ENCODE measurements at places on chromosomes 7 and 10. TPM values are rescaled to one million over a fixed set of nuclear protein-coding genes. Genes with fewer than 3 reads are reported as not detected.

DNA sequence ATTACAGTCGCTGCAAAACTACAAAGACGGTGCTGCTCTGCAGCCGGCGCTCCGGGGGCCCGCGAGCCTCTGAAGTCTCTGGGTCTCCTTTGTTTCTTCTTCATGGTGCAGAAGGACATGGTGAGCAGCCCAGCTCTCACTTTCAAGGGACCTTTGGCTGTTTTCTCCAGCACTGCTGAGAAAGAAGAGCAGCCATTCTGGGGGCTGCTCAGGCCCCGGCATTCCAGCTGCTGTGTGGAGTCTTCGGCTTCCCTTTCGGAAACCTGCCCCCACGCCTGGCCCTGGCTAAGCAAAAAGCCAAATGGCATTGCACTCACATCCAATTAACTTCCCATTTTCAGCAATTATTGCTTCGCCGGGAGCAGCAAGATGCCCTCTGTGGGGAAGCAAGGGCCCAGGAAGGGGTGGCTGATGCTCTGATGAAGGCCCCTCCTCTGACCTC is 555.7 kb downstream of the PTPRN2 start:
- no peak for DNase-seq

GRCh38 chr7:36638140-36638539 is 86.2 kb downstream of the AOAH start:
- DNase-seq = no peak

GRCh38 chr10:96229568-96230030 is 41.8 kb downstream of the BLNK start:
- DNase-seq = peak; percentile 76

- DNase-seq = peak; percentile 37
Observed at GRCh38 chr10:4069491-4069890, 284.5 kb upstream of the KLF6 start.

Gene CHN2
- total RNA-seq = 0.63 TPM

Gene MOGAT3
- not detected for total RNA-seq

GRCh38 chr10:34661580-34661979 is 153.5 kb downstream of the PARD3 start:
- DNase-seq = no peak

DNA sequence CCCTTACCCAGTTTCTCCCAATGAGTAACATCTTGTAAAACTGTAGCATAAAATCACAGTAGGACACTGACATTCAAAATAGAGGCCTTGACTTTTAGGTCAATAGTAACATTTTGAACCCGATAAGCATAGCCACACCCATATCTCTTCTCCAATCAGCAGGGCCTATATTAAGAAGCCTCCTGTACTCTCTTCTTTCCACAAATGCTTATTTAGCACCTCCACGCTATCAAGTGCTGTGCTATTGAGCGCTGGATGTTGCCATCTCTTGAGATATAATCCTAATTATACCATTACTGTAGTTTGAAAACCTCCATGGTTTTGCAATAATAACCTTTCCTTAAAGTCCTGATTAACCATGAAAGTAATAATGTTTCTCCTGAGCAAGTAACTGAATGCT is 40.1 kb upstream of the CBLL1 start:
- DNase-seq = no peak

DNA sequence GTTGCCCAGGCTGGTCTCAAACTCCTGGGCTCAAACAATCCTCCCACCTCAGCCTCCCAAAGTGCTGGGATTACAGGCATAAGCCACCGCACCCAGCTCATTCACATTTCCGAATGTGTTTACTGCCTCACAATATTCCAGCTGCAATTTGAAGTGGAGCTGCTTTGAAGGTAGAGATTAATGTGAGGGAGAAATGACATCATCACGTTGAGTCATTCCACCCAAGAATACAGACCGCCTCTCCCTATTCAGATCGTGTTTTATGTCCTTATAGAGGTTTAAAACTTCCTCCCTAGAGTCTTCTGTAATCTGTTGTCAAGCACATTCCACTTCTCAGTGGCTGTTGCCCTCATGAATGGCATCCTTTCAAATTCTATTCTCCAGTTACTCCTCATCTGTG is 100.4 kb upstream of the PDGFA start:
- no peak for DNase-seq

DNA sequence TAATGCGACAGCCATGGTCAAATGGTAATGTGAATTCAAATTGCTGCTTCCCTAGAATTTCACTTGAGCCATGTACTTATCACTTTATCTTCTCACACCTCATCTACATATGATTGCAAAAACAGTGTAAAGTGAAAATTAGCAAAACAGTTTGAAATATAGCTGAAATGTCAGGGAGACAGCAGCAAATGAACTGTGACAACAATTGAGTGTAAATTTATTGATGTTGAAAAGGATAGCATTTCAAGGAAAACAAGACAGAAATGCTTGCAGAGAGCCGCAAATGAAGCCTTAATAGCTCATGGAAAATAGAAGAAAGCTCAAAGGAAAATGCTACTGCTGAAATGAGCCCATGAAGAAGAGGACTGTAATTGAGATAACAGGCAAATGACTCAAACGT is 516.2 kb upstream of the POT1 start:
- no peak for DNase-seq

DNA sequence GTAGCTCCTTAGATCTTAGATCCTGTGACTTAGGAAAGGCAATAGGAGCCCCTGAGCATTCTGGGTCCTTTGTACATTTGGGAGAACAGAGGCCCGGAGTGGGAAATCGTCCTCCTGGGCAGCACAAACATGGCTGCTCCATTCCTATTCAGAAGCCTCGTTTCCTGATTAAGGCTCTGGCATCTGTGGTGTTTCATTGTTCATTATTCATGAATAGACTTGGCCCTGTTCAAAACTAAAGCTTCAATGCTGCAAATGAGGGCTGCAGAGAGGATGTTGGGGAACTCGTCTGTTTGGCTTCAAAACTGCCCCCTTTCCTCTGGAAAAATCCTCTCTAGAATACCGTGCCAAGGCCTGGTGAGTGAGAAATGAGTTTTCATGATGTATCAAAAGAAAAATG is 3.4 kb upstream of the HTRA1 start:
- DNase-seq = peak; percentile 34

Gene RNF32
- 0.26 TPM for total RNA-seq

- DNase-seq = no peak
Observed at GRCh38 chr7:70259502-70259901, 661.2 kb downstream of the AUTS2 start.

DNA sequence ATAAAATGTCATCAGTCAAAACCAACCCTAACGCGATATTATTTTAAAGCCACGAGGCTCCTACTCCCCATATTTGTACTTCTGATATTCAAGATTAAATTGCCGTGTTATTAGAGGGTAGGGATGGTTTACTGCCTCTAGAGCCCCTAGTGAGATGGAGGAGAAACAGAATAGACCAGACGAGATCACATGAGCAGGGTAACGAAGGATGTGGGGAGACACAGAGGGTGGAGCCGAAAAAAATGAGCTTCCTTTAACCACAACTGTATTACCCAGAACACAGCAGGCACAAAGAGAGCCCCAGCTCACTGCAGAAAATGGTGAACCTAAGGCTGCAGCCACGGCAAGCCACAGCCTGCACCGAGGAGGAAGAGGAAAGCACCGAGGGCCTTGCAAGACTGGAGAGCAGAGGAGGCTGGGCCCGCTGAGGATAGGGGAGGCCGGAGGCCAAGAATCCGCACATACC is 14.3 kb downstream of the ZC3HAV1 start:
- no peak for DNase-seq

GRCh38 chr7:32561613-32562012 is 66.3 kb downstream of the AVL9 start:
- no peak for DNase-seq

DNA sequence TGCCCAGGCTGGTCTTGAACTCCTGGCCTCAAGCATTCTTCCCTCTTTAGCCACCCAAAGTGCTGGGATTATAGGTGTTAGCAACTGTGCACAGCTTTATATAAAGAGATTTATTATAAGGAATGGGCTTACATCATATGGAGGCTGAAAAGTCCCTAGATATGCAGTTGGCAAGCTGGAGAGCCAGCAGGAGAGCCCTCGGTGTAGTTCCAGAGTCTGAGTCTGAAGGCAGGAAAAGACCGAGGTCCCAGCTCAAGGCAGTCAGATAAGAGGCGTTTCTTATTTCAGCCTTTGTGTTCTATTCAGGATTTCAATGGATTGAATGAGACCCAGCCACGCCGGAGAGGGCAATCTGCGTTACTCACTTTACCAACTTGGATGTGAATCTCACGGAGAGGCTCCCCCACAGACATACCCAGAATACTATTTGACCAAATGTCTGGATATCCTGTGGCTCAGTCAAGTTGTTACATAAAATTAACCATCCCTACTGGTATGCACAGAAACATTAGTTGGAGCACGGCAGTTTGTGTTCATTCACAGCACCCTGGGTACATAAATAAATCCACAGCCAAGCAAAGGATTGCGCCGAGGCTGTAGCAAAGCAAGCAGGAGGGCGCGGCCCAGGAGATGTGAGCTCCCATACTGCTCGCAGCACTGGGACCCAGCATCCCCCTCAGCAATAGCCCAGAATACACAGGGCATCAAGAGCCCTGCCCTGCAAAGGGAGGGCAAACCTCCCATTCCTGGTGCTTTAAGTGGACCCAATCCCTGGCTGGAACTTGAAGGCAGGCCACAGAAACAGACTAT is 158.4 kb upstream of the ZNF32 start:
- DNase-seq = no peak

DNA sequence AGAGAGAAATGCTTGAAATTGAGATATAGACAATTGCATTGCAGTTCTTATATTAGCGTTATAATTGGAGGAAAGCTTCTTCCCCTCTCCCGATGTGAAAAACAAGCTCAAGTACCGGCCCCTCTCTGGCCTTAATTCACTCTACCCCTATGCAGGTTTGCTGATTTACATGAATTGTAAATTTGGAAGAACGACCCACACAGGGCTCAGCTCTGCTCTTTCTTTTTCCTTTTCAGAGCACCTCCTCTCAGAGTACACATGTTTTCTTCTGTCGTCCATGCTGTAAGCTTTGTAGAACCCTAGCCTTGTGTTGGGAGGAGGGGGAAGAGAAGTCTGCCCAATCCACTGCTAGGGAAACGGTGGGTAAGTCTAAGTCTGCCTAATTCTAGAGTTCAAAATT is 140.8 kb downstream of the IQUB start:
- no peak for DNase-seq

DNA sequence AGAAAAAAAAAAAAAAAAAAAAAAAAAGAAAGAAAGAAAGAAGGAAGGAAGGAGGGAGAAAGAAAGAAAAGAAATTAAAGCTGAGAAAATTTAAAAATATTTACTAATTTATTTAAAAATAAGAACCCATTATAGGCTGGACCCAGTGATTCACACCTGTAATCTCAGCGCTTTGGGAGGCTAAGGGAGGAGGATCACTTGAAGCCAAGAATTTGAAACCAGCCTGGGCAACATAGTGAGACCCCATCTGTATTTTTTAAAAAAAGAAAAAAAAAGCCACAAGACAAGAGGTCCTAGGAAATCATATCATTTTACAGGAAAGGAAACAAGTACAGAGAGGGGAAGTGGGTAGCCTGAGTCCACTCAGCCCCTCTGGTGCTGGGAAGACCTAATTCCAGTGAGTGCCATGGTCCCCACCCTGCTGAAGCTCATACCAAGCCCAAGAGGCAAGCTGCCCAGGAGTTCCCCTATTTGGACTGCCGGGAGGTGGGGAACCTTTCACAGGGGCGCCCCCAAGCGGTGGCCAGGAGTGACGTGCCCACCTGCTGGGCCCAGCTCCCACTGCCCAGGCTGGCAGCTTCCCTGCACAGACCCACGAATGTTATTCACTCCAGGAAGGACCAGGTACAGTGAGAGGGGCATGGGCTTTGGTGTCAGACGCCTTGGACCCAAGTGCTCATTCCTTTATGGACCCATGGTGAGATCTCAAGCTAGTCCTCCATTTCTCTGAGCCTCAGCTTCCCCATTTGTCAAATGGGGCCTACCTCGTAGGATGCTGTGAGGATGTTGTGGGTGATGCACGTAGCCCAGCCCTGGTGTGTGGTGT is 133.6 kb downstream of the ZMIZ1 start:
- DNase-seq = no peak

DNA sequence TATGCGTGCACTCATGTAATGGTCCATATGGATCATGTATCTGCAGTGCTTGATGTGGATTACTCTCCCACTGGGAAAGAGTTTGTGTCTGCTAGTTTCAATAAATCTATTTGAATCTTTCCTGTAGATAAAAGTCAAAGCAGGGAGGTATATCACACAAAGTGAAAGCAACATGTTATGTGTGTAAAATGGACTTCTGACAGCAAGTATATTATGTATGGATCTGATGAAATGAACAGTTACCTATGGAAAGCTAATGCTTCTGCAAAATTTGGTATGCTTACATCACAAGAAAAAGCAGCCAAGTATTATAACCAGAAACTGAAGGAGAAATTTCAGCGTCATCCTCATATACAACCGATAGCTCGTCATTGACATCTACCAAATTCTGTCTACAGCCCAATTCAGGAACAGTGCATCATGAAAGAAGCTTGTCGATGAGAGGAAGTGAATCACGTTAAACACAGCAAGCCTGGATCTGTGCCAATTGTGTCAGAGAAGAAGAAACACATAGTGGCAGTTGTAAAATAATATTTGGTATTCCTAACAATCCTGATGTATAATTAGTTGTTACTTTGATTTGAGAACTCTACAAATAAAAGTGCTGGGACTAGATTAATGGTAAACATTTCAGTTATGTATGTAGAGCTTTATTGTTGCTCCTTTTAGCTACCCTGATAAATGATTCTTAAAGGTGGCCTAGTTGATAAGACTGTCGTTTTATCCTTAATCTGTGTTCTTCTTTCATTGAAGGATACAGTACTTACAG is 14.2 kb upstream of the SYPL1 start:
- peak; percentile 77 for DNase-seq

- no peak for DNase-seq
Observed at GRCh38 chr10:36048236-36048635, 406.1 kb upstream of the FZD8 start.

DNA sequence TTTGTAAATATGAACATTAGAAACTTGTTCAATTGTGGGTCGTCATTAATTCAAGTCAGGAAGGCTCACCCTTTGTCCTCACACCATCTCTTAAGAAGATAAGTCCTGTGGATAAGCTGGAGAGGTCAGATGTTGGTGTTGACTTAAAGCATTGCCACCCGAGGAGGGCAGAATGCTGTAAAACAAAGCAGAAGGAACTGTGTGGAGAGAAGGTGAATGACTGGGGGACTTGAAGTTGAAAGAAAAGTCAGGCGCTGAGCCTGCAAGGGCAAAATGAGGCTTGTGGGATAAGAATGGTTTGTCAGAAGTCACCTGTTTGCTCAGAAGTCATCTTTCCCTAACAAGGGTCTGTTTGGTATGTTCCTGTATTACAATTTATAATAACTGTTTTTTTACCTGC is 9.1 kb downstream of the RPA3 start:
- DNase-seq = no peak

Gene AFAP1L2
- 1.2 TPM for total RNA-seq

Gene KIF11
- 18.5 TPM for total RNA-seq

GRCh38 chr10:7817984-7818294 is 366 bp upstream of the TAF3 start:
- no peak for DNase-seq

Gene C7orf57
- not detected for total RNA-seq

Data from dermis microvascular lymphatic vessel endothelial cell (primary cell).